ENCODE measurements at places on chromosomes 6 and 20.

GRCh38 chr20:13422637-13423036 is 201.6 kb downstream of the ISM1 start:
- DNase-seq, result no peak
- H3K36me3 ChIP-seq, result no peaks in the 10 kb centered on the region
- no peaks in the 10 kb centered on the region for H3K27me3 ChIP-seq
- H3K4me3 ChIP-seq, result no peak overlapping the region
- H3K27ac ChIP-seq, result no peak overlapping the region

DNA sequence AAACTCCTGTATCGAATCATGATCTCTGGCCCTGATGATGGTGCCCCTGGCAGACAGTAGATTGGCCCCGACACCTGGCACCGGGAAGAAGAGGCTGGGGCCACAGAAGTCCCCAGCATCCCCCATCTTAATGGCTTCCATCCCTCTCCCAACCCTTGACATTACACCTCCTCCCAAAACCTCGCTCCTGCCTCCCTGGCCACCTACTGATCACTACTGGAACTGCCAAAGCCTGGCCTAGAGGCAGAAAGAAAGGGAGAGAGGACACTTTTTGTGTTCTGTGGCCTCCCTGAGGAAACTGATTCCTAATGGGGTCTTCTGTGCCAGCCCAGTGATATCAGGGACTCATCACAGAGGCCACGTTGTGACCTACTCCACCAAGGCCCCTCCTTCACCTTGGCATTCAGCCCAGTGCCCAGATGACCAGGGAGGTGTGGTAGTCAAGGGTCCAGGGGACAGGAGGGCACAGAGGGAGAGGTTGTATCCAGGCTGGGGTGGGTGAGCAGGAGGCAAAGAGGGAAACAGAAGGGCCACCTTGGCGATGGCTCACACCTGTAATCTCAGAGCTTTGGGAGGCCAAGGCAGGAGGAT is 6.1 kb downstream of the C20orf173 start:
- DNase-seq, result no peak
- H3K27ac ChIP-seq, result no peak overlapping the region
- H3K27me3 ChIP-seq, result no peaks in the 10 kb centered on the region
- H3K4me1 ChIP-seq, result peaks cover 6% of the 10 kb centered on the region
- H3K36me3 ChIP-seq, result no peaks in the 10 kb centered on the region
- H3K4me3 ChIP-seq, result no peak overlapping the region

GRCh38 chr6:152557502-152557901 is 79.7 kb downstream of the SYNE1 start:
- H3K27me3 ChIP-seq, result no peaks in the 10 kb centered on the region
- DNase-seq, result no peak
- no peaks in the 10 kb centered on the region for H3K36me3 ChIP-seq
- H3K4me1 ChIP-seq, result no peaks in the 10 kb centered on the region

DNA sequence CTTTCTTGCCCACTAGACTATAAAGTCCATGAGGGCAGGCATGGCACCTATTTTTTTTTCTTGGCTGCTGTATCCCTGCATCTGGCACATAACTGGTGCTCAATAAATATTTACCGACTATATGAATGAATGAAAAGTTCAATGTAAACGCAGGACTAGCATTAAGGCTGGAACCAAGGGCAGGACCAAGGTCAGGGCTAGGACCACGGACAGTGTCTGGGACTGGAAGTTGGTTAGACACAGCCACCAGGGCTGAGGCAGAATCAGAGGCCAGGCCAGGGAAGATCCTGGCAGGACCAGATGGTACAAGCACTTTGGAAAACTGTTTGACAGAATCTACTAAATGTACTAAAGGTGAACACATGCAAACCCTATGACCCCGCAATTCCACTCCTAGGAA is 3.7 kb downstream of the TNXB start:
- no peak for DNase-seq
- peaks cover 23% of the 10 kb centered on the region for H3K4me1 ChIP-seq
- H3K27ac ChIP-seq, result no peak overlapping the region
- no peaks in the 10 kb centered on the region for H3K27me3 ChIP-seq
- H3K36me3 ChIP-seq, result no peaks in the 10 kb centered on the region
- no peak overlapping the region for H3K4me3 ChIP-seq

DNA sequence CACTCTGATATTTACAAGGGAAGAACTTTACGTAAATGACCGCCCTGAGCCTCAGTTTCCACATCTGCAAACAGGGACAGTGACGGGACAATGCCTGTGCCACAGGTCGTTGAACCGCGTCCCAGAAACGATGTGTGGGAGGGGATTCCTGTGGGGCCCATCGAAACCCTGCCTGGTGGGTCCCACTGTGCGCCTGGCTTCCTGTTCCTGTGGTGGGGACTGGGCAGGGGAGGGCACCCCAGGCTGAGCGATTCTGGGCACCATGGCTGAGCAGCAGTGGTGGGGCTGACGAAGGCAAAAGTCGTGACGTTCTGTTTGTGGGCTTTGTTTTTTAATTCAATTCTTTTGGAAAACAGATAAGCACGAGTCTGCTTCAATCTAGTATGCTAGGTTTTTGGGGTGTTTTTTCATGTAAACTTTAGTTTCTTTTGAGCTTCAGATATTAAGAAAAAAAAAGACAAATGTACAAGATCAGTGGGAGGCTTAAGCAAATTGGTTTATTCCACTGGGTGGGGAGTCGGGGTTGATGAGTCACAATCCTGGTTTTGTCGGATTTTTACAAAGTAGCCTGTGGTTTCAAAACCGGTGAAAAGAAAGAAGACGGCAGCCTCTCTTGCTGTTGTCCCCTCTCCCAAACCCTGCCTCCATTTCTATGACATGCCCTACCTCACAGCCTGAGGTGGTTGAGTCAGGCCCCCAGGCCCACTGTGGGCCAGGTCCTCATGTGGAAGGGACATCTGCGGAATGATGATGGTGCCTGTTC is 40.4 kb downstream of the GNAS-AS1 start:
- H3K4me1 ChIP-seq, result 0 out of 2 replicates have a peak, but pooled peaks cover 5% of the 10 kb centered on the region
- no peak overlapping the region for H3K4me3 ChIP-seq
- H3K36me3 ChIP-seq, result no peaks in the 10 kb centered on the region
- DNase-seq, result peak; percentile 1
- H3K27ac ChIP-seq, result no peak overlapping the region
- H3K27me3 ChIP-seq, result no peaks in the 10 kb centered on the region

GRCh38 chr20:46400253-46400652 is 6.2 kb downstream of the ELMO2 start:
- H3K27ac ChIP-seq, result no peak overlapping the region
- no peaks in the 10 kb centered on the region for H3K36me3 ChIP-seq
- H3K27me3 ChIP-seq, result no peaks in the 10 kb centered on the region
- peaks cover 4% of the 10 kb centered on the region for H3K4me1 ChIP-seq
- H3K4me3 ChIP-seq, result no peak overlapping the region
- no peak for DNase-seq

GRCh38 chr6:22053391-22053997 is 243.3 kb downstream of the PRL start:
- no peaks in the 10 kb centered on the region for H3K4me1 ChIP-seq
- H3K27me3 ChIP-seq, result no peaks in the 10 kb centered on the region
- no peak overlapping the region for H3K27ac ChIP-seq
- no peak for DNase-seq

DNA sequence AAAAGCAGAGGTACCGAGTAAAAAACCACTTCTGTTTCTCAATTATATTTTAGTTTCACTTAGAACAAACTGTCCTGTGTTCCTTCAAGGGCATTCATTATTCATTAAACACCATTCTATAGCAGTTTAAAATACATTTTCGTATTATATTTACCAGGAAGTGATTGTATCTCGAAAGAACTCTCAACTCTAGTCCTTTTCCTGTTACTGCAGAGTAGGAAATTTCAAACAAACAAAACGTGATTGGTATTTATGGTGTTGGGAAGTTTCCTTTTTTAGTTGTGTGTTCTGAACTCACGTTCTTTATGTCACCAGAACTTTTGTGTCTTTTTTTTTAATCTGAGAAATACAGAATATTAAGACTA is 139.5 kb upstream of the BTBD3 start:
- H3K27me3 ChIP-seq, result no peaks in the 10 kb centered on the region
- H3K36me3 ChIP-seq, result no peaks in the 10 kb centered on the region
- H3K4me1 ChIP-seq, result no peaks in the 10 kb centered on the region
- H3K4me3 ChIP-seq, result no peak overlapping the region
- DNase-seq, result no peak

- no peaks in the 10 kb centered on the region for H3K36me3 ChIP-seq
- no peak for DNase-seq
- peaks cover 17% of the 10 kb centered on the region for H3K4me1 ChIP-seq
- H3K4me3 ChIP-seq, result no peak overlapping the region
- H3K27ac ChIP-seq, result no peak overlapping the region
- 0 out of 2 replicates have a peak, but pooled peaks cover 11% of the 10 kb centered on the region for H3K27me3 ChIP-seq
These were observed 98.4 kb downstream of the SNX5 start for GRCh38 chr20:17870086-17870740.

- H3K27me3 ChIP-seq, result no peaks in the 10 kb centered on the region
- H3K27ac ChIP-seq, result no peak overlapping the region
- H3K36me3 ChIP-seq, result no peaks in the 10 kb centered on the region
- H3K4me1 ChIP-seq, result peaks cover 23% of the 10 kb centered on the region
- no peak for DNase-seq
These were observed 422.7 kb downstream of the CD83 start for GRCh38 chr6:14540276-14540675.

- no peak for DNase-seq
- no peak overlapping the region for H3K4me3 ChIP-seq
- H3K27ac ChIP-seq, result no peak overlapping the region
- H3K36me3 ChIP-seq, result no peaks in the 10 kb centered on the region
These were observed 149.7 kb upstream of the TNFAIP3 start for GRCh38 chr6:137717074-137718073.

- H3K27ac ChIP-seq, result no peak overlapping the region
- H3K36me3 ChIP-seq, result peaks cover 10% of the 10 kb centered on the region
- DNase-seq, result no peak
- no peak overlapping the region for H3K4me3 ChIP-seq
These were observed 40.6 kb downstream of the CTNNBL1 start for GRCh38 chr20:37734228-37734985.

GRCh38 chr6:8539453-8539852 is 104.1 kb upstream of the SLC35B3 start:
- no peaks in the 10 kb centered on the region for H3K36me3 ChIP-seq
- H3K4me1 ChIP-seq, result no peaks in the 10 kb centered on the region

DNA sequence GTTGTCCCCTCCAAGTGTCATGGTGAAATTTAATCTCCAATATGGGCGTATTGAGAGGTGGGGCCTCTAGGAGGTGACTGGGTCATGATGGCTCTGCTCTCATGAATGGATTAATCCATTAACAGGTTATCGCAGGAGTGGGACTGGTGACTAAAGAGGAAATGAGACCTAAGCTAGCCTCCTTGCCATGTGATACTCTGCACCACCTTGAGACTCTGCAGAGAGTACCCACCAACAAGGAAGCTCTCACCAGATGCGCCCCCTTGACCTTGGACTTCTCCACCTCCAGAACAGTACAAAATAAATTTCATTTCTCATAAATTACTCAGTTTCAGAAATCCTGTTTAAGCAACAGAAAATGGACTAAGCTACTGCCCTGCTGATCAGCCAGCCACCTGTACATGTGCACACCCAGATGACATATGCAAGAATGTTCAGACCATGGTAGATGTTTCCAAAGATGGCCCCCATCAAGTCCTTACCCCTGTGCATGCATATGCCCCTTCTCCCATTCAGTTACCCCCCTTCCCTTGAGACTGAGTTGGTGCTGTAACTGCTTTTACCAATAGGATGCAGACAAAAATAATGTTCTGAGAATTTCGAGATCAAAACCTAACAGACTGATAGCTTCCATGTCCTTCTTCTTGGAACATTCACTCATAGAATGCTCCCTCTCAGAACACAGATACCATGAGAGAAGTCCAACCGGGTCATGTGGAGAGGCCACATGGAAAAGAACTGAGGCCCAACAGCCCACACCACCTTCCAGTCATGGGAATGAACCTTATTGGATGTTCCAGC is 28.4 kb downstream of the MAP3K5 start:
- DNase-seq, result no peak
- no peaks in the 10 kb centered on the region for H3K4me1 ChIP-seq
- H3K36me3 ChIP-seq, result no peaks in the 10 kb centered on the region
- no peak overlapping the region for H3K4me3 ChIP-seq

- H3K4me3 ChIP-seq, result no peak overlapping the region
- no peak for DNase-seq
- peaks cover 38% of the 10 kb centered on the region for H3K36me3 ChIP-seq
- H3K27ac ChIP-seq, result no peak overlapping the region
- H3K27me3 ChIP-seq, result no peaks in the 10 kb centered on the region
These were observed 43.5 kb downstream of the GCLC start for GRCh38 chr6:53501432-53501831.

GRCh38 chr6:127959869-127960268 is 59.0 kb upstream of the THEMIS start:
- no peak overlapping the region for H3K4me3 ChIP-seq
- H3K4me1 ChIP-seq, result no peaks in the 10 kb centered on the region
- DNase-seq, result no peak

- no peaks in the 10 kb centered on the region for H3K27me3 ChIP-seq
- no peak overlapping the region for H3K27ac ChIP-seq
- H3K36me3 ChIP-seq, result no peaks in the 10 kb centered on the region
- DNase-seq, result peak; percentile 40
These were observed 100.8 kb downstream of the MOXD1 start for GRCh38 chr6:132300323-132300949.

DNA sequence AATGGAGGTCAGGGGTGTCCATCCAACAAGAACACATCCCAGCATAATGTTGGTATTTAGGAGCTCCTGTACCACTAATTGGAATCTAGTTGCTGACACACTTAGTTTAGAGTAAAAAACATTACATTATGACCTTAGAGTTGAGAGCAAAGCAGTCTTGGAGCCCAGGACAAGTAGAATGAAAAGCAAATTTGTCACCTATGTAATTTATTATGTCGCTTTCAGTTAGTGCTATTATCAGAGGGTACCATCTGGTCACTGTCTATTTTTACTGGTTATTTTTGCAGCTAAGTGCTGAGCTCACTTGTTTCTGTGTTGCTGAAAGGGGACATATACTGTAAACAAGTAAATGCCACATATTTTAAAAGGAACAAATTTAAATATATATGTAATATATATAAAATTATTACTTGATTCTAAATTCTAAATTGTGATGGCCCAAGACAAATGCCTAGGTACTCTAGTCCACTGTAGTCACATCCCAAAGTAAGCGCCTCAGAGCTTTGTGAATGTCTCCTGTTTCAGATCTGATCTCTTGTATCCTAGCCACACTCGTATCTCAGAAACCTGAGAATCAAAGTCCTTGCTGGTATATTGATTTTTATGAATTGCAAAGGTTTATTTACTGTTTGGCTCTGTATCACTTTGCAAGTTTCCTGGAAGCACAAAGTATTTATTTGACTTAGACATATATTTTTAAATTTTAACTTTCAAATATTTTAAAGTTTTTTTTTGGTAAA is 148.6 kb upstream of the MAN1A1 start:
- H3K27ac ChIP-seq, result no peak overlapping the region
- H3K27me3 ChIP-seq, result no peaks in the 10 kb centered on the region
- no peaks in the 10 kb centered on the region for H3K36me3 ChIP-seq
- no peak for DNase-seq
- H3K4me3 ChIP-seq, result no peak overlapping the region
